ENCODE measurements at places on chromosomes 2 and 18. TPM values are rescaled to one million over a fixed set of nuclear protein-coding genes. Genes with fewer than 3 reads are reported as not detected.

- H3K27me3 ChIP-seq = no peaks in the 10 kb centered on the region
- no peaks in the 10 kb centered on the region for H3K36me3 ChIP-seq
- no peak for DNase-seq
- H3K27ac ChIP-seq = no peak overlapping the region
- H3K4me3 ChIP-seq = no peak overlapping the region
- H3K4me1 ChIP-seq = peaks cover 3% of the 10 kb centered on the region
These were observed 43.1 kb upstream of the RMDN2 start for GRCh38 chr2:37882036-37882435.

GRCh38 chr18:62590799-62591590 lies 68.2 kb downstream of the ZCCHC2 start:
- H3K27ac ChIP-seq = no peak overlapping the region
- H3K4me1 ChIP-seq = peaks cover under 1% of the 10 kb centered on the region
- H3K4me3 ChIP-seq = no peak overlapping the region

- no peak overlapping the region for H3K27ac ChIP-seq
- no peak for DNase-seq
- no peaks in the 10 kb centered on the region for H3K4me1 ChIP-seq
- no peaks in the 10 kb centered on the region for H3K27me3 ChIP-seq
- H3K4me3 ChIP-seq = no peak overlapping the region
- no peaks in the 10 kb centered on the region for H3K36me3 ChIP-seq
These were observed 764.6 kb upstream of the PKDCC start for GRCh38 chr2:41283079-41283775.

DNA sequence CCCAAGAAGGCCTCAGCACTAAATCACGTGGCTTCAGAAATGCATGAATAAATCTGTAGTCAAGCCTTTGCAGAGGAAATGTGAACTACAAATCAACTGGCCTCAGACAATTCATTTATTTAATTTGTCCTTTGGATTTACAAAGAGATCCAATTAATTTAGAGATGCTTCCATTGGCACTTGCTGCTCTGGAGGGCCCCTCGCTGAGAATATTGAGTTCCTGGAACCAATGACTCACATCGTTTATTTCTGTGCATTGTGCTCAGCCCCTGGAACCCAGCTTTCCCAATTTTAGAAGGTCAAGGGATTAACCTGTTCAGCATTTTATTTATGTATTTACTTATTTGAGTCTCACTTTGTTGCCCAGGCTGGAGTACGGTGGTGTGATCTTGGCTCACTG lies 47.2 kb upstream of the MGAT4A start:
- DNase-seq = no peak
- no peaks in the 10 kb centered on the region for H3K36me3 ChIP-seq
- no peaks in the 10 kb centered on the region for H3K4me1 ChIP-seq

DNA sequence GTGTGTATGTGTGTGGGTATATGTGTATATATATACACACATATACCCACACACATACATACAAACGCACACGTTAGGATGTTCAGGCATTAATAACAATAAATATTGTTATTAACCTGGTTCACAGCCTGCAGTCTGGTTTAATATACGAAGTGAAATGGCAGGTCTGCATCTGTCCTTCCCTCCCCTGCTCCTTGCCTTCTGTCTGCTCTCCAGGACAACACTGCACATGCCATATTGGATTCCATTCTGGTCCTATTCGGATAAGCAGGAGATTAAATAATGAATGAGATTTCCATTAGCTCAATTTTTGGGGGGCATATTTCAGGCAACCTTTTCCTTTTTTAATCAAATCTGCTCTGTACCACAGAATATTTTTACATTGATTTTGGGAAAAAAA lies 158.0 kb downstream of the CELF4 start:
- DNase-seq = no peak
- no peaks in the 10 kb centered on the region for H3K4me1 ChIP-seq
- H3K36me3 ChIP-seq = no peaks in the 10 kb centered on the region
- H3K27me3 ChIP-seq = no peaks in the 10 kb centered on the region

GRCh38 chr2:109126501-109126860 lies 2.5 kb upstream of the SH3RF3 start:
- peaks cover 14% of the 10 kb centered on the region for H3K4me1 ChIP-seq
- H3K4me3 ChIP-seq = no peak overlapping the region
- no peaks in the 10 kb centered on the region for H3K36me3 ChIP-seq
- no peak overlapping the region for H3K27ac ChIP-seq
- H3K27me3 ChIP-seq = no peaks in the 10 kb centered on the region

GRCh38 chr2:185306119-185306518 lies 432.5 kb upstream of the FSIP2 start:
- no peaks in the 10 kb centered on the region for H3K4me1 ChIP-seq
- H3K4me3 ChIP-seq = no peak overlapping the region
- H3K27me3 ChIP-seq = no peaks in the 10 kb centered on the region
- H3K36me3 ChIP-seq = no peaks in the 10 kb centered on the region

- H3K4me1 ChIP-seq = no peaks in the 10 kb centered on the region
- H3K27ac ChIP-seq = no peak overlapping the region
- no peak overlapping the region for H3K4me3 ChIP-seq
- no peaks in the 10 kb centered on the region for H3K36me3 ChIP-seq
These were observed 49.9 kb downstream of the ST8SIA5 start for GRCh38 chr18:46706968-46707367.

GRCh38 chr2:222355860-222356259 lies 57.1 kb upstream of the PAX3 start:
- H3K4me1 ChIP-seq = peaks cover 4% of the 10 kb centered on the region
- no peaks in the 10 kb centered on the region for H3K36me3 ChIP-seq
- H3K4me3 ChIP-seq = no peak overlapping the region
- no peaks in the 10 kb centered on the region for H3K27me3 ChIP-seq

GRCh38 chr2:60479226-60480088 lies 74.0 kb downstream of the BCL11A start:
- H3K4me3 ChIP-seq = no peak overlapping the region
- H3K27ac ChIP-seq = no peak overlapping the region
- peak; percentile 29 for DNase-seq
- peaks cover 7% of the 10 kb centered on the region for H3K4me1 ChIP-seq

GRCh38 chr2:156800781-156801361 lies 364.7 kb downstream of the GPD2 start:
- H3K27ac ChIP-seq = no peak overlapping the region
- no peaks in the 10 kb centered on the region for H3K36me3 ChIP-seq
- no peak for DNase-seq

- H3K27ac ChIP-seq = peak overlapping the region; percentile 82
- H3K27me3 ChIP-seq = no peaks in the 10 kb centered on the region
- no peak for DNase-seq
These were observed 150.1 kb downstream of the ANTXR1 start for GRCh38 chr2:69163109-69163508.

GRCh38 chr2:112840068-112840445 lies 3.5 kb upstream of the IL1B start:
- H3K27ac ChIP-seq = peak overlapping the region; percentile 44
- DNase-seq = no peak
- H3K27me3 ChIP-seq = no peaks in the 10 kb centered on the region
- H3K4me1 ChIP-seq = peaks cover 9% of the 10 kb centered on the region
- no peak overlapping the region for H3K4me3 ChIP-seq
- H3K36me3 ChIP-seq = no peaks in the 10 kb centered on the region

DNA sequence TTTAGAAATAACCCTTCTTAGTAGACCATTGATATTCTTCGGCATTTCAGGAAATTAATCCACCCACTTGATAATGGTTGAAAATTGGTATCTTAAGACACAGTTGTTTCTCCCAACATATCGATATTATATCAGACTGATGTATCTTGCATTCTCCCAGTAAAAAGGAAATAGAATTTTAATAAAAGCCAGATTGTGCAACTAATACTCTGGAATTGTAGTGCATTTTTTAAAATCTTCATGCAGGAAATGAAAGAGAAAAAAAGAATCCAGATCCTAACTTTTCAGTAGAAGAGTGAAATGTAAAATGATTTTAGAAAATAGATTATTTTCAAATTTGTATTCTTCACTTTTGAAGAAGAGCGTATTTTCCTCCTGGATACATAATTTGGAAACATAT lies 1168.4 kb downstream of the DPP10 start:
- no peaks in the 10 kb centered on the region for H3K4me1 ChIP-seq
- no peak overlapping the region for H3K27ac ChIP-seq
- no peak for DNase-seq
- no peak overlapping the region for H3K4me3 ChIP-seq

GRCh38 chr2:125959047-125959446 lies 696.9 kb upstream of the GYPC start:
- H3K36me3 ChIP-seq = no peaks in the 10 kb centered on the region
- H3K27ac ChIP-seq = no peak overlapping the region
- DNase-seq = no peak
- no peaks in the 10 kb centered on the region for H3K27me3 ChIP-seq

The GALNT1 gene
- total RNA-seq = 40.9 TPM

The SPEG gene
- total RNA-seq = 4.7 TPM

The ANKRD29 gene
- 124 TPM for total RNA-seq

The THSD7B gene
- total RNA-seq = not detected

The ADRA2B gene
- total RNA-seq = 0.22 TPM

The MC5R gene
- total RNA-seq = not detected

The UNC80 gene
- total RNA-seq = 0.15 TPM

The CD226 gene
- total RNA-seq = 4.1 TPM

Data from upper lobe of left lung (tissue), 6 donors.